Right hindlimb (tissue), 1 donor: ENCODE measurements at places on chromosomes 7 and 10.
A peak's percentile ranks its signal among the peaks of the same experiment; 100 is the strongest.

GRCh38 chr7:66930341-66930740 is 9.3 kb downstream of the TMEM248 start:
- no peak for DNase-seq

- no peak for DNase-seq
Measured at GRCh38 chr10:59965899-59966650, 59.7 kb upstream of the CCDC6 start.

GRCh38 chr7:77727936-77728701 is 31.9 kb downstream of the RSBN1L start:
- DNase-seq: peak; percentile 30

GRCh38 chr7:620056-620455 is 100.4 kb upstream of the PDGFA start:
- DNase-seq: no peak

- DNase-seq: no peak
Measured at GRCh38 chr7:35450456-35451214, 196.7 kb upstream of the TBX20 start.

- no peak for DNase-seq
Measured at GRCh38 chr10:47367646-47368045, 16.4 kb downstream of the ZNF488 start.

DNA sequence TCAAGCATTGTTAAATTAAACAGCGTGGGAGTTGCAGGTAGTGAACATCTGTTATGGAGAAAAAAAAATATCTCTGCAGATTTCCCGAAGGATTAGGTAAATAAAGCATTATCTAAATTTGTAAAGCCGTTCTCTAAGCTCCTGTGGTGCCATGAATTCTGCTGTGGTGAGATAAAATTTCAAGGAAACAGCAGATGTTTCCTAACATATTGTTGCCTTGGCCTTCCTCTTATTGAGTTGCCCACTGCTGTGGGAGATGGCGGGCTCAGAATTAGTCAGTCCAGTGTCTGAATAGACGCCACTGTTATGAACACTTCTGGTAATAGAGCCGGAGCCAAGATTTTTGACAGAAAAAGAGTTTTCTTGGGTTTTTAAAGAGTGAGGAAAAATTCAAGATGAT is 82.6 kb upstream of the ELMO1 start:
- DNase-seq: no peak

DNA sequence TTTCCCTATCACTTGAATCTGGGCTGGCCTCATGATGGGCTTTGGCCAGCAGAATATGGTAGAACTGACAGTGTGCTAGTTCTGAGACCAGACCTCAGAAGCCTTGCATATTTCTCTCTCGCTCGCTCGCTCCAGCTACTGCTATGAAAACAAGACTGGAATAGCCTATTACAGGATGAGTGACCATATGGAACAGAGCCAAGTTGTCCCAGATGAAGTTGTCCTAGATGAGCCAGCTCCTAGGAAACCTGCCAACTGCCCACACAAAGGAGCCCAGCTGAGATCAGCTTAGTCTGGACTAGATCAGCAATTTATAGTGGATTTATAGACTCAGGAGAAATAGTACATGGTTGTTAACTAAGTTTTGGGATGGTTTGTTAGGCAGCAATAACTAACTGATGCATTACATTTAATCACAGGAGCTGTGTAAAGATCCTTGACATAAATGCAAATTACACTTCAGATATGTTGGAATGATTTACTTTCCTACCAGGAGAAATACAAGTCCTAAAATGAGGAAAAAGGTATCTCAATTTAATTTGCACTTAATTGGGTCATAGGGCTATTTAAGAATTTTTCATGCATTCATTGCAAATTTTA is 6.8 kb upstream of the HECW1 start:
- no peak for DNase-seq

- DNase-seq: no peak
Measured at GRCh38 chr7:129376778-129377700, 57.2 kb upstream of the STRIP2 start.

DNA sequence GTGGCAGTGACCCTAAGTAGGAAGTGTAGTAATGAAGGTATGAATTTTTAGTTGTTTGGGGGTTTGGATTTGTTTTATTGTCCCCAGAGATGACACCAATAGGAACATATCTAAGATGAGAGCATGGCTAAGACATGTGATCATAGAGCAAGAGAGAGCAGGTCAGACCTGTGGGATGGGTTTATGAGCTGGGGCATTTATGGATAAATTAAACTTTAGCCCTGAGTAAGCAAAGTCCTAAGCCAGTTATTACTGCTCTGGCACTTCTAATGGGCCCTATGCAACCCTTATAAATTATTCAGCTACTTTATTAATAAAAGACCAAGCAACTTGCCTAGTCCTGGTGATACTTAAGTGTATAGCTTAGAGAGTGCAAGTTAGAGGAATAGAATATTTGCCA is 85.1 kb downstream of the LRRC4 start:
- DNase-seq: no peak

- no peak for DNase-seq
Measured at GRCh38 chr7:129143724-129144094, 798 bp upstream of the TSPAN33 start.

DNA sequence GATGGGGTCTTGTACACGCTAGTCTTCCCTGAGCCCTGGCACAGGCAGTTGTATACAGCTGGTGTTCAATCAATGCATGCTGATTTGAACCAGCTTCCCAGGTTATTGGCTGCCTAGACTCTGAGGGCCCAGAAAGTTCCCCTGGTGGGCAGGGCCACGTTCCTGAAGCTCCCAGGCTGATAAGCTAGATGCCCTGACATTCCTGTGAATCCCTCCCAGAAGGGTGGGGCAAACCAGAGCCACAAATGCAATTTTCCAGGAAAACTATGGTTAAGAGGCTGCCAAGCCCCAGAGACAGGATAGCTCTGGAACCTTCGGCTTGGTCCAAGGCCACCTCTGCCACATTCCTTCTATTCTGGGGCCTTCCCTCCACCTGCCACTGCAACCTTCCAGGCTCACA is 78.2 kb downstream of the FAM53B start:
- no peak for DNase-seq

DNA sequence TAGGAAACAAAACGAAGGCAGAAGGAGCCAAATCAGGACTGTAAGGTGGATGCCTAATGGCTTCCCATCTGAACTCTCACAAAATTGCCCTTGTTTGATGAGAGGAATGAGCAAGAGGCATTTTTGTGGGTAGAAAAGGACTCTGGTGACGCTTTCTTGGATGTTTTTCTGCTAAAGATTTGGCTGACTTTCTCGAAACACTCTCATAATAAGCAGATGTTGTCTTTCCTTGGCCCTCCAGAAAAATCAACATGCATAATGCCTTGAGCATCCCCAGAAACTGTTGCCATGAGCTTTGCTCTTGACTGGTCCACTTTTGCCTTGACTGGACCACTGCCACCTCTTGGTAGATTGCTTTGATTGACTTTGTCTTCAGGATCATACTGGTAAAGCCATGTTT is 13.5 kb downstream of the PTPN12 start:
- no peak for DNase-seq

- DNase-seq: no peak
Measured at GRCh38 chr7:713139-713457, 13.4 kb upstream of the DNAAF5 start.

DNA sequence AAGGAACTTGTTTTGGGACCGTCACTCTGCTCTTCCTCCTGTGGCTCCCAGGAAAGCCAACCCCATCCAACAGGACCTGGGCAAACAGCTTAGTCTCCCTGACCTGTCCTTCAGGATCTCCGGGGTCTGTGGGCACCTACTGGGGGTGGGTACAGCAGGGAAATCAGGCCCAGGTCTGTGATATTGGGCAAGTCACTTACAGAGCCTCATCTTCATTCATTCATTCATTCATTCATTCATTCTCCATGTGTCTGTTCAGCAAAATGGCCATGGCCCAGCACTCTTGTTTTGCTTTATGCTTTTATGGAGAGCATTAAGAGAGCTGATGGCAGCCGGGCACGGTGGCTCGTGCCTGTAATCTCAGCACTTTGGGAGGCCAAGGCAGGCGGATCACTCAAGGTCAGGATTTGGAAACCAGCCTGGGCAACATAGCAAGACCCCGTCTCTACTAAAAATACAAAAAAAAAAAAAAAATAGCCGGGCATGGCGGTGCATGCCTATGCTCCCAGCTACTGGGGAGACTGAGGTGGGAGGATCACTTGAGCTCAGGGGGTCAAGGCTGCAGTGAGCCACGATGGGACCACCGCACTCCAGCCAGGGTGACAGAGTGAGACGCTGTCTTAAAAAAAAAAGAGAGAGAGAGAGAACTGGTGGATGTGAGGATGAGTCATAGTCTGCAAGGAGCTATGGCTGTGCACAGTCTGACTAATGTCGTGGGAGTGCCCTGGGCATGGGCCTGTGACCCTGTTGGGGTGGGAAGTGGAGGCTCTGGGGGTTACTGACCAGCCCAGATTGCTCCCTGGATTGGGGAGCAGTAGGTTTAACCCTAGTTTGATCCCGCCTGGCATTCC is 54.3 kb downstream of the CLIP2 start:
- no peak for DNase-seq

DNA sequence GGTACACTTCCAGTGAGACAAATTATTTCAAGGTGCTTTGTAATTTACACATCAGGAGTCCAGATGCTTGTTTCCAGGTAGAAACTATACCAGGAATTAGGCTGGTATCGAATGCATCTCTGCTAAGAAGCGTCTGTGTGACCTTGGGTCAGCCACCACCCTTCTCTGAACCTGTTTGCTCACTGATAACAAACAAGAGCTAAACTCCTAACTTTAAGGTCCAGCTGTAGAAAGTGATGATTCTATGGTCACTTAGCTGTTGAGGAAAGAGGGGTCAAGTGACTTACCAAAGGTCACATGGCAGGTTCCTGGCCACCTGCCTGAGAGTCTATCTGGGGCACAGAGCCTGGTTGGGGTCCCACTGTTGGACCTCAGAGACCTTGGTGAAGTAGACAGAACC is 95.4 kb downstream of the HIF1AN start:
- no peak for DNase-seq

DNA sequence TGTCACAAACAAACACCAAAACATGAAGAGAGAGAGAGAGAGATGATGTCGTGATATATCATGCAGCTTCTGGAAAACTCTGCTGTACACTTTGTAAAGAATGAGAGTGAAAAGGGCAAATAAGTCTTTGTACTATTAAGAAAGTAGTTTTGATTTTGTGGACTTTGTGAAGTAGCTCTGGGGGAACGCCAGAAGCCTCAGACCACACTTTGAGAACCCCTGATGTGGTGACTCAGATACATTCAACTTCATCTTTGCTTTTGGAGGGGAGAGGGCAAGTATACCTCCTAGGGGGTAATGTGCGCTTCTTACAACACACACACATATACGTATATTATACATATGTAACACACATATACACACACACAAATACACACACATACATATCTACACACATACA is 84.3 kb downstream of the GALNT17 start:
- DNase-seq: no peak

DNA sequence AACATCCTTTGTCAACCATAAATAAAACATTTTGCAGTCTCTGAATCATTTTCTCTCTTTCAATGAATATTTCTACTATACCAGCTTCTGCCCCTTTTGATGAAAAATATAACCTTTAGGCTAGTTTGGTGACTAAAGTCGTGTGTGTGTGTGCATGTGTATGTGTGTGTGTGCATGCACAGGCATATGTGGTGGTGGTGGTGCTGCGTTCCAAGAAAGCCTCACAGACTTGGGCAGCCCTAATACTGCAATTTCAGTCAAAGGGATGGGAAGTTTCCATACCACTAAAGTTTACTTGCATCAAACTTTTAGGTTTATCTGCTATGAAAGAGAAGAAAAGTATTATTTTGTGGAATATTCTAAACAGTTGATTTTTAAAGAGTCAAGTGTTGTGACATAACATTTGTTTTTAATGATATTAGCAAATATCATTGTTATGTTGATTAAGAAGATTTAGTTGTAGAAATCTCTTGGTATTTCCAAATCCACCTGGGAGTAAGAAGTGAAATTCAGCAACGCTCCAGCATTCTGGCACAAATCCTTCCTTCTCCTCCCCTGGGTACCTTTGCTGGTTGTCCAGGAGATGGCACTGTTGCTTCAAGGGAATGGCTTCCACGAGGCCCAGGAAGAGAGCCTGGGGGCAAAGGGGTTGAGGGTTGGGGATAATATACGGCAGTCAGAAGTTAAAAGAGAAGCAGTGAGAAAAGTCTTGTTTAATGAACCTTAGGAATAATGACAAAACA is 41.5 kb downstream of the ASB4 start:
- DNase-seq: peak; percentile 47

DNA sequence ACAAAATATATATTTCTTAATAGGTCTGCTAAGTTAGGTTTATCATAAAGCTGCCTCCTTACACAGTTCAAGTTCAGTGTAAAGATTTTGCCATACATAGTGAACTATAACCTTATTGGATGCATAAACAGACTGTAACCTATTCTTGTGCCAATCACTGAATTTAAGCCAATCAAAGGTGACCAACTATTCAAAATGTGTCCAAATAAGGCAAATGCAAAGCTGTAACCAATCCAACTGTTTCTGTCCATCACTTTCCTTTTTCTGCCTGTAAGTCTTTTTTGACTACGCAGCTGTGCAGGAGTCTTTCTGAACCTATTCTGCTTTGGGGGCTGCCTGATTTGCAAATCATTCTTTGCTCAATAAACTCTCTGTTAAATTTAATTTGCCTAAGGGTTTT is 11.6 kb upstream of the DNMBP start:
- no peak for DNase-seq

DNA sequence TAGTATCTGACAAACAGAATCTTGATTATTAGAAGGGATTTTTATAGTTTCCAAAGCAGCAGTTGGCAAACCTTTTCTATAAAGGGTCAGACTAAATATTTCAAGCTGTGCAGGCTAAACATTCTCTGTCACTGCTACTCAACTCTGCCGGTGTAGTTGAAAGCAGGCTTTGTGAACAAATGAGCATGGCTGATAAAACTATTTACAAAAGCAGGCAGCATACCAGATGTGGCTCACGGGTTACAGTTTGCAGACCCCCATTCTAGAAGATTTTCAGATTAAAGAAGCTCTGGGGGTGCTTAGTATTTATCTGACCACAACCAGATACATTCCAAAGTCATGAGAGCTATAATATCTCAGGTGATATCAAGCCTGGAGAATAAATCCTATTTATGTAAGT is 1017.5 kb downstream of the SORCS1 start:
- no peak for DNase-seq

- DNase-seq: no peak
Measured at GRCh38 chr7:108805808-108806397, 236.2 kb downstream of the DNAJB9 start.

GRCh38 chr7:131605280-131605878 is 49.0 kb upstream of the PODXL start:
- DNase-seq: no peak

DNA sequence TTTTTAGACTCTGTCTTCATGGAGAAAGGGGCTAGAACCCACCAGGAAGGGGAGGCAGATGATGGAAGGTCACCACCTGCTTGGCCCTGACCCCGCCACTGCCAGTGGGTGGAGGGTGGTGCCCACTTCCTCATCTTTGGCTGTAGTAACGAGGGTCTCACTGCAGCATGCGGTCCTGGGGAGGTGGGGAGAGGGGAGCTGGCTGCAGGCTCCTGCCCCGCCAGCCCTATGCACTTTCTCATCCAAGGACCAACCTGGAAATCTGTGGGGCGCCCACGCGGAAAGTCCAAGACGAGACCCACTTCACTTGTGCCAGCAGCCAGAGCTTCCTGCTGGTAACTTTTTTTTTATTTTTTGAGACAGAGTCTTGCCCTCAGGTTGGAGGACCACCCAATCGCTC is 101.0 kb downstream of the CUX1 start:
- no peak for DNase-seq

GRCh38 chr7:82964150-82964882 is 198.4 kb downstream of the PCLO start:
- DNase-seq: no peak
